Activated naive CD4-positive, alpha-beta T cell treated with anti-CD3 and anti-CD28 coated beads, Interleukin-2, amount 10 ng/mL, durations not matched to agents 7 days and 5 days (primary cell): ENCODE measurements at places on chromosomes 7 and 10.

DNA sequence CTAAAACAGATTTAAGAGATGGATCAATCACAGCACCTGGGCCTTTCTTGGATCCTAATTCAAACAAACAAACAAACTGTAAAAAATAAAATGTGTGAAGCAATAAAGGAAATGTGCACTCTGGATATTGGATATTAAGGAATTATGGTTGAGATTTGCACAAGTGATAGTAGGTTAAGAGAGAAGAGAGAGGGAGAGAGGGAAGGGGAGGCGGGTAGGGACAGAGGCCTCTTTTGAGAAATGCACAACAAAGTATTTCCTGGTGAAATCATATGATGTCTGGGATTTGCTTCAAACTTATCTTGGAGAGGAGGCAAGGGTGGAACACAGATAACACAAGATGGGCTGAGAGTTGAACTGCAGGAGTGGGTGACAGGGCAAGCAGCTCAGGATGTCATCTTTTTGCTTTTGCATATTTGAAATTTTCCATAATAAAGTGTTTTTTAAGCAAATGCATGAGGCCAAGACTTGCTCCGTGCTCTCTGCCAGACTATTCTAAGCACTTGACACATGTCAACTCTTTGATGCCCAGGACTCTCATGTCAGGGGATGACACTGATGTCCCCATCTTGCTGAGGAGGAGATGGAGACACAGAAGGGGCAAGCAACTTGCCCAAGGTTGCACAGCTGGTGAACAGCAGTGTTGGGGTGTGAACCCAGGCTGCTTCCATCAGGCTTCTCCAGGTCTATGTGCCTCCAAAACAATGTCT, 9.1 kb upstream of the AEBP1 start:
- no peaks in the 10 kb centered on the region for H3K36me3 ChIP-seq
- peaks cover 11% of the 10 kb centered on the region for H3K4me1 ChIP-seq
- peaks cover 36% of the 10 kb centered on the region for H3K27me3 ChIP-seq

- H3K27me3 ChIP-seq = peaks cover 12% of the 10 kb centered on the region
- no peak overlapping the region for H3K27ac ChIP-seq
- no peaks in the 10 kb centered on the region for H3K36me3 ChIP-seq
- no peaks in the 10 kb centered on the region for H3K4me1 ChIP-seq
Measured at GRCh38 chr10:127190427-127190826, 6.0 kb downstream of the INSYN2A start.

GRCh38 chr10:35640474-35640873, 1.6 kb downstream of the FZD8 start:
- peaks cover 34% of the 10 kb centered on the region for H3K4me1 ChIP-seq
- peak overlapping the region; percentile 74 for H3K4me3 ChIP-seq
- H3K36me3 ChIP-seq = no peaks in the 10 kb centered on the region
- peak; percentile 42 for DNase-seq
- peaks cover 82% of the 10 kb centered on the region for H3K27me3 ChIP-seq

DNA sequence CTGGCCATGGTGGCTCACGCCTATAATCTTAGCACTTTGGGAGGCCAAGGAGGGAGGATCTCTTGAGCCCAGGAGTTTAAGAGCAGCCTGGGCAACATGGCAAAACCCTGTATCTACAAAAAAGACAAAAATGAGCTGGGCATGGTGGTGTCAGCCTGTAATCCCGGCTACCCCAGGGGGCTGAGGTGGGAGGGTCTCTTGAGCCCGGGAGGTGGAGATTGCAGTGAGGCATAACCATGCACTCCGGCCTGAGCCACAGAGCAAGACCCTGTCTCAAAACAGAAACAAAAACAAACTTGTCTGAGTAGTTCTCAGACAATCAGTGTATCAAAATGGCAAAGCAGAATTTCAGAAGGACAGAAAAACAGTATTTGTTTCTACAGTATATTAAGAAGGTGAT, 45.2 kb upstream of the BPGM start:
- DNase-seq = no peak
- no peak overlapping the region for H3K27ac ChIP-seq
- peaks cover 27% of the 10 kb centered on the region for H3K27me3 ChIP-seq
- H3K4me1 ChIP-seq = peaks cover 2% of the 10 kb centered on the region

DNA sequence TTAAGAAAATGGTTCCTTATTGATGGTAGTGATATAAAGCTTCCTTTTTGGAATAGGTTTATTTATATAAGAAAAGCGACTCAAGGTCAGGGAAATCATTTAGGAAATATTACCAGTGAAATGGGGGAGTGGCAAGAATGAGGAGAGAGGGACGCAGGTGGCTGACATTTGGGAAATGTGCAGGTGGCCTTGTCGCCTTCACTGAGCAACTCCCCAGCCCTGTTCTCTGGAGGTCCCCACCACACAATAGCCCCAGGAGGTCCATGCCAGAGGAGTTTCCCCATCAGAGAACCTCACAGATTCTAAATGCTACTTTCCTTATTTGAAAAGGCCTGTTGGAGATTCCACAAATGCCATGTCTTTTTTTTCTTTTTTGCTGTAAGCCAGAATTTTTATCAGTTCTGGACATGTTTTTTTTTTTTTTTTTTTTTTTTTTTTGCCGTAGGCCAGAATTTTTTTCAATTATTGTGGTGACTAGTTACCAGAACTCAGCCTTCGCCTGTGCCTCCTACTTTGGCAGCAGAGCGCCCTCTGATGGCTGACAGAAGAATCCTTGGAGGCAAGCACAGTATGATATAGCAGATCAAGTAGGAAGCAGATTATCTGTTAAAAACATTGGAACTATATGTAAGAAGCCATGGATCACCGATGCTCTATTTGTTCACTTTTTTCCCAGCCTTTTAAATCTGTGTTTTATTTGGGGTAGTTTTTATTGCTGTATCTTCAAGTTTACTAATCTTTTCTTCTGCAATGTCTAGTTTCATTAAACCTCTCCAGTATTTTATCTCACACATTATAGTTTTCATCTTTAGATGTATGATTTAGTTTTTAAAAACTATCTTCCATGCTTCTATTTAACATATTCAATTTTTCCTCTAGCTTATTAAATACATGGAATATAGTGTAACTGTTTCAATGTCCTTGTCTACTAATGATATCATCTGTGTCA, 18.6 kb downstream of the OPALIN start:
- H3K27me3 ChIP-seq = peaks cover 18% of the 10 kb centered on the region
- H3K36me3 ChIP-seq = no peaks in the 10 kb centered on the region
- H3K4me1 ChIP-seq = no peaks in the 10 kb centered on the region
- H3K4me3 ChIP-seq = no peak overlapping the region
- H3K27ac ChIP-seq = no peak overlapping the region

DNA sequence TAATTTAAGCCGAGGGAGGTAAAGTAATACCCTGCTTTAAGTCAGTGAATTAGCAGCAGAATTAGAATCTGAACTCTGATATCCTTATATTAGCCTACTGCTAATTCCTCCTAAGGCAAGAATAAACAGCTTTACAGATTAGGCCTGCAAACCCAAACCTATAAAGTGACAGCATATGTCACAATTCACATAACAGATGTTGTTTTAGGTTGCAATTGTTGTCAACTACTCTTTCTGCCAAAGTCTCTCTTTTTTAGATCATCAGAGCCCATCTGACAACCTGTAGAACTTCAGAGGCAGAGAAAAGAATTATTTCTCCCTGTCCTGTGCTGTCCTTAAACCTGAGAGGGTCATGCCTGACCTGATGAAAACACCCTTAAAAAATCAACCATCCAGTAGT, 167.2 kb downstream of the PRKG1 start:
- no peak overlapping the region for H3K4me3 ChIP-seq
- no peaks in the 10 kb centered on the region for H3K4me1 ChIP-seq
- no peak overlapping the region for H3K27ac ChIP-seq
- H3K36me3 ChIP-seq = no peaks in the 10 kb centered on the region
- no peaks in the 10 kb centered on the region for H3K27me3 ChIP-seq

- DNase-seq = peak; percentile 29
- no peaks in the 10 kb centered on the region for H3K36me3 ChIP-seq
- H3K4me3 ChIP-seq = peak overlapping the region; percentile 35
- H3K27ac ChIP-seq = peak overlapping the region; percentile 95
- no peaks in the 10 kb centered on the region for H3K27me3 ChIP-seq
Measured at GRCh38 chr7:6554848-6555247, 3.6 kb upstream of the GRID2IP start.

- H3K4me3 ChIP-seq = no peak overlapping the region
- H3K27ac ChIP-seq = no peak overlapping the region
- peaks cover 35% of the 10 kb centered on the region for H3K4me1 ChIP-seq
- H3K27me3 ChIP-seq = peaks cover 5% of the 10 kb centered on the region
- no peak for DNase-seq
Measured at GRCh38 chr10:5694573-5694972, 9.9 kb downstream of the TASOR2 start.

DNA sequence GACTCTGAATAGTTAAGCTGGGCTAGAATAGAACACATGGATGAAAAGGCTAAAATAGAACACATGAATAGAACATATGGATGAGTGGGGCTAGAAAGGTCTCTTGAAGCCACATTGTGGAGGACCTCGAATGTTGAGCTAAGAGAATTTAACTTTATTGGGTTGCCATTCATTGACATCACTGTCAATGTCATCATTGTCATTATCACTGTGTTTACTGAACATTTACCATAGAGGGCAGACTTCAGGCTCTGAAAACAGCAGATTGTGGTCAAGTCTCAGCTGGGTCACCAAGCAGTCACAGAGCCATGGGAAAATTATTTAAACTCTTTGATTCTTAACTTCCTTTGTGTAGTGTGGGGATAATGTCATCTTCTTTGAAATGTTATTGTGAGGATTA, 80.4 kb downstream of the WDFY4 start:
- H3K27me3 ChIP-seq = peaks cover 17% of the 10 kb centered on the region
- H3K4me1 ChIP-seq = no peaks in the 10 kb centered on the region
- H3K36me3 ChIP-seq = no peaks in the 10 kb centered on the region

DNA sequence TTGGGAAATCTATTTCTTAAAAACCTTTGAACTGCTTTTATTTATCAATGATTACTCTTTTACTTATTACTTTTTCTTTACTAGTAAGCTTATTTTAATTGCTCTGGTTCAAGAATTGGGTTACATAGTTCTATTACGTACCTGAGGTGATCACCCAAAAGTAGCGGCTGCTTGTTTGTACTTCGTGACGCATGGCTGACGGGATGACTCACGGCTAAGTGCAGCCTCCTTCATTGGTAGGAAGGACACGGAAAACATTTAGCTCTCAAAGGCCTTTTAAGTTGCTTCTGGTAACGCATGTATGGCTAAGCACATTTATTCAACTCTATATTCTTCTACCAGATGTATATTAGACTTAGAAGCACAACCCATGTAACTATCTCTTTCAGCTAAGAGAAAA, 285.8 kb upstream of the SP4 start:
- H3K36me3 ChIP-seq = no peaks in the 10 kb centered on the region
- no peak for DNase-seq
- no peak overlapping the region for H3K4me3 ChIP-seq
- no peaks in the 10 kb centered on the region for H3K4me1 ChIP-seq
- H3K27ac ChIP-seq = no peak overlapping the region
- peaks cover 6% of the 10 kb centered on the region for H3K27me3 ChIP-seq

DNA sequence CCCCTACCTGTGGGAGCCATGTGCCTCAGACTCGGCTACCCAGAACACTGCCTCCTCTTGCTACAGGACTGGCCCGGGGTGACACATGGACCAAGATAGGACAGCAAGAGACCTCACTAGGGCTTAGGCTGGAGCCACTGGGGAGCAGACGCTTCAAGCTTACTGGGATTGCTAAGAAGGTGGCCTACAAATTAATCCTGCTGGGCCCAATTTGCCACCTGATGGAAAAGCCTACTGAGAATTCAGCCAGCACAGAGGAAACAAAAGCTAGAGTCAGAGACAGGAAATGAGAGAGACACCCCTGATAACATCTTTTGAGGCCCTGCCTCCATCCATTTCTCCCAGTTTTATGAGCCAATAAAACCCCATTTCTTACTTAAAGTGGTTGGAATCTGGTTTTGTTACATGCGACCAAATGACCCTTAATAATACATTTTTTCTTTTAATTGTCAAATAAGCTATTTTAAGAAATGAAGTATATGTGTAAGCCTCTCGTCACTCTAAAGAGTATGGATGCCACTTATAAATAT, 282.1 kb downstream of the CXCL12 start:
- H3K36me3 ChIP-seq = no peaks in the 10 kb centered on the region
- H3K27me3 ChIP-seq = no peaks in the 10 kb centered on the region
- H3K27ac ChIP-seq = no peak overlapping the region
- no peaks in the 10 kb centered on the region for H3K4me1 ChIP-seq

- H3K27ac ChIP-seq = no peak overlapping the region
- DNase-seq = no peak
- no peaks in the 10 kb centered on the region for H3K4me1 ChIP-seq
- H3K27me3 ChIP-seq = no peaks in the 10 kb centered on the region
Measured at GRCh38 chr7:13411636-13412035, 577.8 kb downstream of the ETV1 start.

GRCh38 chr7:39531818-39532217, 34.4 kb upstream of the YAE1 start:
- no peak overlapping the region for H3K4me3 ChIP-seq
- no peaks in the 10 kb centered on the region for H3K36me3 ChIP-seq
- no peak for DNase-seq
- H3K27me3 ChIP-seq = peaks cover 13% of the 10 kb centered on the region

GRCh38 chr7:28984631-28985030, 26.5 kb upstream of the TRIL start:
- no peaks in the 10 kb centered on the region for H3K4me1 ChIP-seq
- no peak overlapping the region for H3K27ac ChIP-seq
- H3K36me3 ChIP-seq = no peaks in the 10 kb centered on the region

GRCh38 chr10:72557362-72557761, 68.5 kb downstream of the MICU1 start:
- H3K27ac ChIP-seq = no peak overlapping the region
- no peak for DNase-seq
- H3K36me3 ChIP-seq = peaks cover 31% of the 10 kb centered on the region
- no peaks in the 10 kb centered on the region for H3K27me3 ChIP-seq
- peaks cover 10% of the 10 kb centered on the region for H3K4me1 ChIP-seq

GRCh38 chr7:148397551-148397950, 193.0 kb upstream of the C7orf33 start:
- no peaks in the 10 kb centered on the region for H3K4me1 ChIP-seq
- no peak overlapping the region for H3K4me3 ChIP-seq
- no peak for DNase-seq
- H3K27ac ChIP-seq = no peak overlapping the region

- no peaks in the 10 kb centered on the region for H3K27me3 ChIP-seq
- no peaks in the 10 kb centered on the region for H3K36me3 ChIP-seq
- H3K4me1 ChIP-seq = no peaks in the 10 kb centered on the region
Measured at GRCh38 chr10:126458466-126458865, 70.2 kb upstream of the ADAM12 start.

DNA sequence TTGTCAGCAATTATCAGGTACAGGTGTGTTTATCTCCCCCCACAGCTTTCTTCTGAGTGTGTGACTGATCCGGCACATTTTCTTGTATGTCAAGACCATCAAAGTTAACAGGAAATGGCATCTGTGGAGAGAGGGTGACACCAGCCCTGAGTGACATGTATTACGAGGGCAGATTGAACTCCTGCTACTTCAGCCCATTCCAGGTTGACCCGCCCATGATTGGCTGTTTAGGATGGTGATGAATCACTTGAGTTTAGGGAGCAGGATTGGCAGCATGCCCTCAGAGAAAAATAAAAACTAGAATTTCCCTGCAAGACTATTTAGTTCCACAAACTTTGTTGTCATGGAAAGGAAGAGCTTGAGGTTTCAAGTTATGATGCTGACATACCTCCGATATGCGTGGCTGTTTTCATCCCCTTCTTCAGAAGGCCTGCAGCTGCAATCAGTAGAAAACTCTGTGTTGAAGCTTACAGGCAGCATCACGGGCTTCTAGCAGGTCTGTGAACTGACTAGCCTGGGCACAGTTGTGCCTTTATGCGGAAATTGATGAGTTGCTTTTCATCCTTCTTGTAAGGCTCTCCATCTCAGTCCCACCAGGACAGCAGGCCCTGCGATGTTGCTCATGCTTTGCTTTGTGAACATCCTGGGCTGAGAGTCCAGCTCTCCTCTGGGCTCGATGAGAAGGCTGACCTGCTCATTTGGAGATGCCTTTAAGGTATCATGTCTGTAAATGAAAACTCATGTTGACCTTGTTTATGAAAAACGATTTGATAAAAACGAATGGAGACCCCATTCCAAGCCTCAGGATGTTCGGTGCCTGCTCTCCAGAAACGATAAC, 8.0 kb upstream of the CELF2 start:
- no peak for DNase-seq
- peaks cover 70% of the 10 kb centered on the region for H3K27me3 ChIP-seq
- no peaks in the 10 kb centered on the region for H3K36me3 ChIP-seq
- H3K4me3 ChIP-seq = no peak overlapping the region
